ENCODE measurements at places on chromosomes 2 and 18.

DNA sequence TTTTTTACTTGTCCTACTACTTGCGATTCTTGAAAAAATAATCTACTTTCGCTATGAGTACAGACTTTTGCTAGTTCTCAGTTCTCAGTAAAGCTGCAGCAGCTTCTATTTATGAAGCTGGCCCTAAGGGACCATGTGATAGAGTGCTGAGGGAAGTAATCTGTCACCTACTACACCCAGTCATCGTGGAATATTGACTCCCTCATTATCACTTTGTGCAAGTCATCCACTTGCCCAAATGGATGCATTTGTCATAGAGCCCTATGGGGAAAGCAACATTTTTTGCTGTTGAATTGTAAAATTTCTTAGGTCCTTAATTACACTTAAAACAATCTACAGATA, 1919.8 kb downstream of the SUCLG1 start:
- no peak for DNase-seq

GRCh38 chr2:105380432-105381100, 18.3 kb downstream of the FHL2 start:
- no peak for DNase-seq

DNA sequence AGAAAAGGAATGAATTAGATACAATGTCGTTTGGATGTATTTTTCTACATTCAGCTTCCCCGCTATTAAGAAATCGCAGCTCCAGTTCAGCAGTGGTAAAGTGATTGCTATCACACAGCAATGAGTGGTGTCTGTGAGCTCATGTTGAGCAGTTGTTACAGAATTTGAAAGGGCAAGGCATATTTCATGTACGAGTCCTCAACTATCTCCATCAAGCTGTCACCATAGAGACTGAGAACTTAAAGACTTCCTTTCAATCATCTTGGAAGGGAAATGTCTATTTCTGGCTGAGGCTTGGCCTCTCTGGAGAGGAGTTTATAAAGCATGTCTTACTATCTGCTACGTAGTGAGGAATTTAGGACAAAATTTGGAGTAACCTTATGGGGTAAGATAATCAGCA, 24.4 kb upstream of the FAM117B start:
- no peak for DNase-seq

GRCh38 chr2:121947674-121948073, 192.2 kb downstream of the TSN start:
- no peak for DNase-seq

DNA sequence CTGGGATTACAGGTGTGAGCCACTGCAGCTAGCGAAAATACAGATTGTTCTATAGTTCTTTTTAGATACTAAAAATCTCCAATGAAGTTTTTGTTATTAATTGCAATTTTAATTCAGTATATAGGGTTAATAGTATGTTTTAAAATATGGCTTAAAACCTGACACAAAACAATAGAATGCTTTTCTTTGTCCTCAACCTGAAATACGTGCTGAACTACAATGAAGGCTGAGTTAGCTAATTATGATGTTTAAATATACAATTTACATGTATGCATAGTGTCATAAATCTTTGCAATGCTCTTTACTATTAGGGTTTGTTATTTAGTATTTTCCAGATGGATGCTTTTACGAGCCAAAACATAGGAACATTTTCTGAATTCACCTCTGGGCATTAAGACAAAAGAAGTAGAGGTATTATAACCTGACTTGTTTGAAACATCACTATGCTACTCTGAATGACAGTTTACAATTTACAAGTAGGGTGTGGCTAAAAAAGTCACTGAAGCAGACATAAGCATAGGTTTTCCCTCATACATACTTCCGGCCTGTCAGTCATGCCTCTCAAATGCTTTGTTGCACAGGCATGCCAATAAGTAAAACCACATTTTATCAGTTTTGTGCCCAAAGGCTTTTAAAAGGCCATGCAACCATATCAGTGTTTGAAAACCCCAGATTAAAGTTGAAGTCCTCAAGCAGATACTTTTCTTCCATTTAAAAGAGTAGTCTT, 168.3 kb downstream of the OTX1 start:
- no peak for DNase-seq

- no peak for DNase-seq
These were observed 385.1 kb downstream of the STK39 start for GRCh38 chr2:167862296-167862695.

DNA sequence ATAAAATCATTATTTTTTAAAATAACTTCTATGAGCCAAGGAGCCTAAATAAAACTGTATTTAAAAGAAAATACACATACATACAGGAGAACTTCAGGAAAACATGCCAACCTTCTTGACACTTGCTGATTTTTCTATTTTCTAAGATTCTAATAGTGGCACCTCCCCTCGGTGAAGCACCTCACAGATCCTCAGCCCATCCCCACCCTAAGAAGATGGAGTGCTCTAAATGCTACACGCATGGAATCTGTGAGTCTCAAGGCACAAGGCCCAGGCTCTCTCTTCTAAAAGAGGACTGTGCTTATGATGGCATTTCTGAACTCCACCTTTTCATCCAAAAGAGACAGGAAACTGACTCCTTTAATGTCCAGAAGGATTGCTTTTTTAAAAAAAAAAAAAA, 56.3 kb downstream of the RTTN start:
- DNase-seq: no peak

- DNase-seq: no peak
These were observed 16.9 kb downstream of the IMPA2 start for GRCh38 chr18:11998193-11998592.

GRCh38 chr2:105853354-105854088, 108.8 kb downstream of the NCK2 start:
- no peak for DNase-seq

DNA sequence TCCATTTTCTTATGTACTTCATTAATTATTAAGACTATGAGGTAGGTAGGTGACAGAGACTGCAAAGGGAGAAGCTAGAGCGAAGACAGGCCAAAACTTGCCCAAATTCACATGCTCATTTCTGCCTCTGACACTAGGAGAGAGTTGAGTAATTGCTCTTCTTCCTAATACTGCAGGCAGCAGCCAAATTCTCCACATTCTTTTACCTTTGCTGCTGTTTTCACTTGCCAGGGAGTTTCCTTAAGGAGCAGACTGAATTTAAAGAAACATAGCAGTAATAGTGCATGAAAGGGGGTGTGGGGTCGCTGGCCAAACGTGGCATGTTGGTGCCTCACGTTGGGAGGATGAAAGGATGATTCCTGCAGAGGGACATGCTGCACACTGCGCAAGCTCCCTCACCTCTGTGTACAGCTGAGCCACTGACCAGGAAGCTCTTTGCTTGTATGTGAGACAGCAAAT, 12.3 kb downstream of the CRIM1 start:
- no peak for DNase-seq

GRCh38 chr2:129936334-129936934, 43.0 kb upstream of the RAB6C start:
- DNase-seq: no peak

DNA sequence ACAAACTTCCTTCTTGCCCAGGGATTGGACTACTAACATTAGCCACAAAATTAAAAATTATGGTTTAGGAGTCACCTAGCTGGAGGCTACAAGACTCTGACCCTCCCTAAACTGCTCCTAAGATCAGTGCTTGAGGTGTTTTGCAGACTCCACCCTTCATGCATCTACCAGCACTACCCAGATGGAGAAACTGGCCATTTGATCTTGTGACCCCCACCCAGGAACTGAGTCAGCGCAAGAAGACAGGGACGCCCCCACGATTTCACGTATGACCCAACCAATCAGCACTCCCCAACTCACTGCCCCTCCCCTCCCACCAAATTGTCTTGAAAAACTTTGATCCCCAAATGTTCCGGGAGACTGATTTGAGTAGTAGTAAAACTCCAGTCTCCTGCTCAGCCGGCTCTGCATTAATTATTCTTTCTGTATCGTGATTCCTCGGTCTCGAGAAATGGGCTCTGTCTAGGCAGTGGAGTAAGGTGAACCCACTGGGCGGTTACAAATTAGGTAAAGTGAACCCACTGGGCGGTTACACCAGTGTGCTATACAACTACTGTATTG, 40.1 kb upstream of the CCDC88A start:
- no peak for DNase-seq

DNA sequence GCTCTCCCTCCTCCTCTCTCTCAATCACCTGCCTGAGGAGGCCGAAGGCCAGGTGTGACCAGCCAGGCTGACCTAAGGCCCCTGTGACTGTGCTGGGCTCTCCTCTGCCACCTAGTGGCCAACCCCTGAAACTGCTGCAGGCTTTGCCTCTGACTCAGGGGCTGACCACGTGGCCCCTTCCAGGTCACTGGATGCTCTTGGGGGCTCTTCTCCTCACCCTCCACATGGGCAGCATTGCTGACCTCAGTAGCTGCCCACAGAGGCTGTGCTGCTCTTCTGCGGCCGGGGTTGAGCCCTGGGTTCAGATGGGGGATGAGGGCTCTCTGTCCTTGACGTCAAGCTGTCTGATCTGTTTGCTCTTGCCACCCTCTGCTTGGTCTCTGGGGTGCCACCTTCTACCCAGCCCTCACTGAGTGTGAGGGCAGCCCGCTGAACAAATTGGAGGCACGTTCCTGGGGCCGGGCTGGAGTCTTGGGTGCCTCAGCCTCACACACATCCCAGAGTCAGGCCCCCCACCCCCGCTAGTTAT, 122.7 kb downstream of the TWIST2 start:
- DNase-seq: peak; percentile 83

DNA sequence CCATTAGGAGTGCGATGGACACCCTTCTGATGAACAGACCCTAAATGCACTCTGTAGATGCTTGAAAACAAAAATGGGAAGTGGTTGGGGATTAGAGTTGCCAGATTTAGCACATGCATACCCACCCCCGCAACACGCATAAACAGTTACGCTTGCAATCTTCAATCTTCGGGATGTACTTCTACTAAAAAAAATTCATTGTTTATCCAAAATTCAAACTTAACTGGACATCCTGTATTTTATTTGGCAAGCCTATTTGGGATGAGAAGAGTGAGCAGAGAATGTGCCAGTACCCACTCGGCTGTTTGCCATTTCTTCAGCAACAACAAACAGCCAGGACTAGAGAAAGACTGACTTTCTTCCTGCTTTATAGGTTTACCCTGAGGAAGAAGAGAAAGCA, 18.4 kb downstream of the KIAA2012 start:
- DNase-seq: no peak

- DNase-seq: peak; percentile 62
These were observed 543 bp upstream of the MARCHF4 start for GRCh38 chr2:216372761-216373291.

- DNase-seq: no peak
These were observed 50.0 kb upstream of the MBOAT2 start for GRCh38 chr2:9053534-9053931.

GRCh38 chr18:62280058-62280457, 45.1 kb upstream of the TNFRSF11A start:
- no peak for DNase-seq

DNA sequence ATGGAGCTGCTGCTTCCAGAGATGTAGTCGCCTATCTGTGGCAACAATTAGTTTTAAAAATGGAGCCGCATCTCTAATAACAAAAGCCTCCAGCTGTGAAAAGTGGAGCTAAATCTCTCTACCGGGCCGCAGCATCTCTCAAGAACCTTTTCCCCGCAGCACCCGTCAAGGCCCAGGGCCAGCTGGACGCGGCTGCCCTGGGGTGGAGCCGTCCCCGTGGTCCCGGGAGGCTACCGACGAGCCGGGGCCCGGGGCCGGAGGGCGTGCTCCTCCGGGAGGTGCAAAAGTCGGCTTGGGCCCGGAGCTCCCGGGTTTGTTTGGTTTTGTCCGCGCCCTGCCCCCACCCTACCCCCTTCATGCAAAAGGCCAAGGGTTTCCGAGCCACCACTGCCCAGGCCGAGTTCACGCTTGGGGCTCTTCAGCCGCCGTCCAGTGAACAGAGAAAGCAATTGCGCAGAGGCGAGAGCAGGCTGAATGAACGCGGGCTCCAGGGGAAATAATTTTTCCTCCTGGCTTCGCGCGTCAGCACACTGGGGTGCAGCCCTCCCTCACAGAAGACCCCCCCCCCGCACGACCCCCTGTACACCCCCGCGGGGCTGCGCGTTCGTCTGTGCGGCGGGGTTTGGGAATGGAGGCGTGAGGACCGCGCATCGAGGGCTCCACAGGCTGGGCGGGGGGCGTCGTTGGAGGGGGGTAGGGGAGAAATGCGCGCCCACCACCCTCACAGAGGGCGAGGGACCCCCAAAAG, 557 bp upstream of the GREB1L start:
- peak; percentile 40 for DNase-seq

DNA sequence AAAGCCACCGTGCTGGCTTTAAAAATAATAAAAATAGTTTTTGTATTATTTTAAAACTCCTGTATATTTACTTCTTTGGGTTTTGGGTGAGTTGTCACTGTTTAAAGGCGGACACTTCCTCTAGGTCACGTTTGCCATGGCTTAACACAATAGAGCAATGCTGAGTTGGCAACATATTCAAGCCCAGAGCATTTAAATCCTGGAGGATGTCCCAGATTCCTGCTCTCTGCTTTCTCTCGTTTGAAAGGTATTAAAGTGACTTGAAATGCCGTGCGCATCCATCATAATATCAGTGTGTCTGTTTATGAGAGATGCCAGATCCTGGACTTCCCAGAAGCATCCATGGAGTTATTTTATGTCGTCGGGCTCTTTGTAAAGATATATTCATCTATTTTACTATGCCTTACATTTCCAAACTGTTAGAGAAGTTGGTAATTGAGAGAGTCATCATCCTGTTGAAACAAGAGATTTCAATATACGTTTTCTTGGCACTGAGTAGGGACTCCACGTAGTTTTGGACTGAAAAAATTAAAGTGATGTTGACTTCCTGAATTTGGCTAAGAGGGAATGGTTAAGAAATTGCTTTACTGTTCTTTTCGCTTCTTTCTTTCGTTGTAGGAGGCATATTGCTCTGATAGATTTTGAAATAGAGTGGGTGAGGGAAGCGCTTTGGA, 150.6 kb downstream of the ZNF236 start:
- no peak for DNase-seq

GRCh38 chr18:35603528-35603927, 22.0 kb downstream of the GALNT1 start:
- no peak for DNase-seq

GRCh38 chr2:226552571-226553285, 246.9 kb downstream of the IRS1 start:
- peak; percentile 4 for DNase-seq

GRCh38 chr2:136909777-136910176, 144.4 kb downstream of the THSD7B start:
- no peak for DNase-seq

- DNase-seq: no peak
These were observed 417.6 kb downstream of the LRRTM4 start for GRCh38 chr2:77104554-77104953.

- DNase-seq: no peak
These were observed 196.2 kb downstream of the VWC2L start for GRCh38 chr2:214607051-214607450.

GRCh38 chr2:106115250-106115649, 78.9 kb downstream of the UXS1 start:
- peak; percentile 86 for DNase-seq
